ENCODE measurements at places on chromosomes 1 and 21.

- no peak for DNase-seq
Measured at GRCh38 chr21:17101696-17102095, 411.1 kb upstream of the CXADR start.

GRCh38 chr1:230629511-230629910 is 12.8 kb upstream of the COG2 start:
- no peak for DNase-seq

DNA sequence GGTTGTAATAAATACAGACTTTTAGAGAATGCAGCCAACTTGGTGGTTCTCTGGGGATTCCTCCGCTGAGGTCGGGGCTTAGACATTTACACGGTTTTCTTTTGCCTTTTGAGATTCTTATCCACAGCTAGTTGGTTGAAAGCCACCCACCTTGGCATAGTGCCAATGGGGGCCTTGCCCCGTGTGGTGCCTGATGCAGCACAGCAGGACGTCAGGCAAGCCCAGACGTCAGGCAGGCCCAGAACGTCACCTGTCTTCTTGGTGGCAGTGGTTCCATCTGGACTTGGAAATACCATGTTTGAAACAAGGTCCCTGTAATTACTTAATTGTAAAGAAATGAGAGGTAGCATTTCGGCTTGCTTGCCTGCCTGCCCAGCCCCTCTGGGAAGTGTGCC is 78.5 kb downstream of the GALNT2 start:
- no peak for DNase-seq

- peak; percentile 78 for DNase-seq
Measured at GRCh38 chr1:53733975-53734649, 4.9 kb downstream of the GLIS1 start.

DNA sequence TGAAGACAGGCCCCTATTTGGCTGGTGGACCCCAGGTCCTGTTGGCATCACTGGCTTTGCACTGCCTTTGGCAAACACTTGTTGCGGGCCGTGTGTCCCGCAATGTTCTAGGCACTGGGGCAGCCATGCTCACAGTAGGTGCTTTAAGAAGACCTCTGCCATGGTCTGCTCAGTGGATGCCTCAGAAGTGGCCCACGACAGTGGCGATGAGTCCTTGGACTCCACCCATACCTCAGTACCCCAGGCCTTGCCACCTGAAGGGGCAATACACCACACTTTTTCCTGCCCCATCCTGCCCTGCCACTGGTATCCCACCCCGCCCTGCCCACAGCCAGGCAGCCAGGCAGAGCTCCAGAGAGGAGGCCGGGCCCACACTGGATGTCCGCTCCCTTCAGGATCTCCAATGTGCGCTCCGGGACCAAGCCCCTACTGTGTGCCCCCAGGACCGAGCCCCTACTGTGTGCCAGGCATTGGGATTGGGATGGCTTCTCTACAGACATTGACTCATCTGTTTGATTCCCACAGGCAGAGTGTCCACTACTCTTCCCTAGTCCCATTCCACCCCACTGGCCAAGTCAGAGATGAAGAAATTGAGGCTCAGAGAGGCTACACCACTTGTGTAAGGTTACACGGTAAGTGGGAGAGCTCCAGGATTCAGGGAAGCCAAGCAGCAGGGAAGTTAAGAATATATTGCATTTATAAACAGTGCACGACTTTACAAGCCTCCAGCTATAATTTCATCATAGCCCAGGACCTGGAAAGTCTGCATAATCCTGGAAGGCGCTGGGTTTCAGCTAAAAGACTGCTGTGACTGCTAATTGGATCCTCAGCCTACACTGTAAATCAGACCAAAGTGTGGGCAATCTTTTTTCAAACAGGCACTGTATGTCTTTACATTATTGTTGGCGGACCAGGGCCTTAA is 101.6 kb downstream of the DMRTB1 start:
- no peak for DNase-seq

- no peak for DNase-seq
Measured at GRCh38 chr1:150554086-150554452, 4.9 kb downstream of the ADAMTSL4 start.

DNA sequence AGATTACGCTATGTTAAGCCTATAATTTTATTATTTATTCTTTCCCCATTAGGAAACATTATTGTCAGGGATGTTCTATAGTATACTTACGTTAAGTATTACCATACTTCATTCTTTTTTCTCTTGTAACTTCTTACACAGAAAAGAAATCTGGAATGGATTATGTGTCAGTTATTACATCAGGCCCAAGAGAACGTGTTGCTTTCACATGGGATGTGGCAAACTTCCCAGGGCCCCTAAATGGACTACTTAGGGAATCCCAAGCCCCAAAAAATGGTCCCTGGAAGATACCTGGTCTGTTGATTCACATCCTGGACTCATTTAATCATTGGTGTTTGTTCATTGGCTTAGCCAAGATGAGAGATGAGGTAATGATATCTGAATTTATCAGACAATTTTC is 249.8 kb downstream of the NRIP1 start:
- DNase-seq: peak; percentile 24

- DNase-seq: no peak
Measured at GRCh38 chr1:43648876-43649477, 972 bp upstream of the KDM4A start.

DNA sequence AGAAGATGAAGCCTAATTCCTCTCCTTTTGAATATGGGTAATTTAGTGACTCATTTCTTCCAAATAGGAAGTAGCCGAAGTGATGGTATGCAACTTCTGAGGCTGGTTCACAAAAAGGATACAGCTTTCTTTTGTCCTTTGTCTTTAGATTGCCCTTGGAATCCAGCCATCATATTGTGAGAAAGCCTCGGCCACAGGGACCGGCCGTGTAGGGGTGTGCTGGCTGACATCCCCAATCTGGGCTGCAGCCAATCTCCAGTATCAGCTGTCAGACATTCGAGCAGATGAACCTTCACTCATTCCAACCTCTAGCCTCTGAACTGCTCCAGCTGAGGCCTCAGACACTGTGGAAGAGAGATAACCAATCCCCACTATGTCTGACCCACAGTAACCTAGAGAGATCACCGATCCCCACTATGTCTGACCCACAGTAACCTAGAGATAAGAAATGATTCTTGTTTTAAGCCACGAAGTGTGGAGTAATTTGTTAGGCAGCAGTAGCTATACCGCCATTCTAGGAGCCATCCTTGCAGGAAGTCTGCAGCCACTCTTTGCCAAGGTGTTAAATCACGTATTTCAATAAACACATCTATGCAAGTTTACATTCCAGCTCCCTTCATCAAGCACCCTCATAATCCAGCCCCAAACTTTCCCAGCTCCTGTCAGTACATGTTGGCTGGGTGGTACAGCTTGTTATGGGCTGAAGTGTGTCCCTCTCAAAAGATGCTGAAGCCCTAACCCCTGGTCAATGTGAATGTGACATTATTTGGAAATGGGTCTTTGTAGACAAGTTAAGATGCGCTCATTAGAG is 2.9 kb upstream of the DIP2A start:
- peak; percentile 37 for DNase-seq

DNA sequence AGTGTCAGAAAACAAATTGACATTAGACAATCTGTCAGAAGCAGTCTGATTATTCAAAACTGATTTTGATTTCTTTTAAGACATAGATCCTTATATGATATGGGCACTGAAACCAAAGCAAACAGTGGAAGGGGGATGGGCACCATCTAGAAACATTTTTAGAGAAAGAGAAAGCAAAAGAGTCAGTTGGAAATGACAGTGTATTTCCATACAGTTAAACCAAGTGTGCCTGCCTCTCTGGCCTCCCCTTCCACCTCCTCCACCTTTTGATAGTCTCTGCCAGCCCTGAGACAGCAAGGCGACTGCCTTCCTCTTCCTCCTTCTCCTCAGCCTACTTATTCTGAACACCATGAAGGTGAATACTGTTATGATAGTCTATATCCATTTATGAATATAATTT is 949.7 kb downstream of the AMY1C start:
- no peak for DNase-seq

DNA sequence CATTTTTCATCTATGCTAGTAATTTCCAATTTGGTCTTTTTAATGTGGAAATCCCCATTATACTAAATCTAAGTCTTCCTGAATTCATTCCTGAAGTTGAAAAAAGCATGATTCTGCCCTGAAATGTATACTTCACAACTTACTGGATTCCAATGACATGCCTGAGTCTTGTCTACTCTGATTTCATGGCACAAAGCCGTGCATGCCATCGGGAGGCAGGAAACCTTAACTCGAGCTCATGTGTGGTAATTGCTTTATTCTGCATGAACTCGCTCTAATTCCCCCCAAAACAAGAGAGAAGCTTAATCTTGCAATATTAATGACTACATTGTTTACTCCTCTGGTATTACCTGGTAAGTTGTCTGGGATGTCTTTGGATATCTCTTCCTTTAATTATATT is 39.6 kb upstream of the PBX1 start:
- DNase-seq: no peak

- no peak for DNase-seq
Measured at GRCh38 chr21:46006547-46007491, 25.2 kb downstream of the COL6A1 start.

GRCh38 chr1:53074313-53075154 is 12.5 kb downstream of the PODN start:
- no peak for DNase-seq

DNA sequence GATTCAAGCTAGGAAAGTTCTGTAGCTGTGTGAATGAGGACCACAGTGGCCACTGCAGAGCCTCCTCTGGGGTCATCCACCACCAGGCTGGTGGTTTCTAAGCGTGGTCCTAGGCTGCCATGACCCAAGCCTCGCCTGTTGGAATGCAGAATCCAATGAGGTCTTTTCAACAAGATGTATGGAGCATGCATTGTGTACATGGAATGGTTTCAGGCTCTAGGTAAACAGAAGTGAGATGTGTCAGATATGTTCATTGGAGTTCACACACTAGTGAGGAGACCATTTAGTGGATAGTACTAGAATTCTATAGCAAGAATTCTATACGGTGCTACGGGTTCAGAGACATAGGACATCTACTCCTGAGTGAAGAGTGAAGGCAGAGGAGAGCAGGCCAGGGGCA is 10.7 kb downstream of the RNU5D-1 start:
- no peak for DNase-seq

- no peak for DNase-seq
Measured at GRCh38 chr21:14545906-14546480, at the start of gene SAMSN1. SAMSN1 (minus strand) TSS chr21:14546315; CDS start chr21:14546261, 54 bp downstream.

DNA sequence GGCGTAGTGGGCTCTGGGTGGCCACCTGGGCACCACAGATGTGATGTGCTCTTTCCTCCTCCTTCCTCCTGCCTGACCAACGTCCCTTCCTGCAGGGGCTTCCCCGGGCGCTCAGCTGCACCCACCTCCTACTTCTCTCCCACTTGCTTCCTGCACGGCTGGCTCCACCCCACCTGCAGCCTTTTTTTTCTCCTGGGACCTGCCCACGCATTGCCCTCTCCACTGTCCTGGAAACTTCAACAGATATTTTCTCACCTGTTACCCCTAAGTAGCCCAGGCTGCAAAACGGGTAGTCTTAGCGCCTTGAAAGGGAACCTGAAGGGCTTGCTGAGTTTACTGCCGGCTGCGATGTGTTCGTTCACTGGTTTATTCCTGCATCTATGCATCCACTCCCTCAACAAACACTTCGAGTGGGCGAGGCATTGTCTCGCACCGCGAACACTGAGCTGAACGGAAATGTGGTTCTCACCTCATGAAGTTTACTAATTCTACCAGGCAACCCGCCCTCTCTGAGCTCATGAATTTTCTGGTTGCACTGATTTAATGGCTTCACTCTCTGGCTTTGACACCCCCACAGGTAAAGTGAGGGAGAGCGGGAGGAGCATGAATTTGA is 23.6 kb downstream of the ZBTB18 start:
- no peak for DNase-seq

- DNase-seq: peak; percentile 57
Measured at GRCh38 chr1:54081306-54082270, 28.2 kb downstream of the TCEANC2 start.

DNA sequence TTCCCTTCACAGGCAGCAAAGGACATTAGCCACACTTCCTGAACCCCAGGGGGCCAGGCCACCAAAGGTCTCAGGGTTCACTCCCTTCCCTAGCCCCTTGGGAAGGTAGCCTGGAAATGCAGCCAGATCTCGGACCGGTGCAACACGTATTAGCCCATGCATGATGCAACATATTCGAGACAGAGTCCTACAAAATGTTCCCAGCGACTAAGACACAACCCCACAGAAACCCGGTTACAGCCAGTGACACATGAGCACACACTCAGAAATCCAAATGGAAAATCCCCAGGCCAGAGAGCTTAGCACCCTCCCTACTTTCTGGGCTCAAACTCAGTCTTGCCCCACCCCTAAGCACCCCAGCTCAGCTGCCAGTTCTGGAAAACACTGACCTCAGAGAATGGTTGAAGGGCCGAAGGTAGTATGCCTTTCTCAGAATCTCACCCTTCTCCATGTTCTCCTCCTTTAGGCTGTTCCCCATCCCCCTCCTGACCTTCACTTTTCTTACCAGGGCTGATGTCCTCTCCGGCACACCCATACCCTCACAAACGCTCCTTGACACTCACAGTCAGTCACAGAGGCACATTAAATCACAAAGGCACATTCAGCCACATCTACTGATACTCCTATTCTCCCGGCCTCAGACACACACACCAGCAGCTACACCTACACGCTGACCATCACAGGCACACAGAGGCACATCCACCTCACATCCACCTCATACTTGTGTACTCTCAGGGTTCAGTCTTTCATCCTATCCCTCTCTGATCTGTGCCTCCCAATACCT is at the start of gene TSPAN1:
TSPAN1 (plus strand) TSS at position 640 of the 784 bp plus-strand sequence. CDS start 6,021 bp downstream, outside the sequence.
- peak; percentile 66 for DNase-seq

DNA sequence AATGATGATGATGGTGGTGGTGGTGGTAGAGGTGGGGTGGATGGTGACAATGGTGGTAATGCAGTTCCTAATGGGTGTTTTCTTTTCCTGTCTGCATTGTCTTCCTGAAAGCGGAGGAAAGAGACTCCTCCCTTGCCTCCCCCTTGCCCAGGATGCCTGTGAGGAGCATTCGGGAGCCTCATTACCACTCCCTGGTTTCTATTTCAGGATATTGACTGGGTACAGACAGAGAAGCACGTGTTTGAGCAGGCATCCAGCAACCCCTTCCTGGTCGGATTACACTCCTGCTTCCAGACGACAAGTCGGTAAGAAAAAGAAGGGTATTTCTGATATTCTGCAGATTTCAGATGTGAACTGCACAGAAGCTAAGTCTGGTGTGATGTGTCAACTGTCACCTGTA is 38.8 kb downstream of the FAAP20 start:
- no peak for DNase-seq

DNA sequence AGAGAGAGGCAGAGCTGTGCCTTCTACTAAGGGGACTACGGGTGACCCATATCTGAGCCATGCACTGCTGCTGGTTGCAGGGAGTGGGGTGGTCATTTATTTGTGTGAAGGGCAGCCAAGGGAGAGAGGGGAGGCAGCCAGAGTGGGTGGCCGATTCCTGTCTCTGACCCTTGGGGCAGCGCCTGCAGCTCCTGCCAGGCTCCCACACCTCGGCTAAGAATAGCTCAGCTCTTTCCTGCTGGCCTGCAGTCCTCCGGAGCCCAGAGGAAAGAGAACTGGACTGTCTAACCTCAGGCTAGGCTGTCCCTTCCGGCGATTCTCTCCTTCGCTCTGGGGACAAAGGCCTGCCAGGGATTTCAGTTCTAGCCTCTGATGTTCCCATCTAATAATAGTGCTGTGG is 11.6 kb upstream of the CD34 start:
- no peak for DNase-seq

Measured in AG10803 (cell line).